Brain pericyte (primary cell): ENCODE measurements at places on chromosomes 4 and X.

DNA sequence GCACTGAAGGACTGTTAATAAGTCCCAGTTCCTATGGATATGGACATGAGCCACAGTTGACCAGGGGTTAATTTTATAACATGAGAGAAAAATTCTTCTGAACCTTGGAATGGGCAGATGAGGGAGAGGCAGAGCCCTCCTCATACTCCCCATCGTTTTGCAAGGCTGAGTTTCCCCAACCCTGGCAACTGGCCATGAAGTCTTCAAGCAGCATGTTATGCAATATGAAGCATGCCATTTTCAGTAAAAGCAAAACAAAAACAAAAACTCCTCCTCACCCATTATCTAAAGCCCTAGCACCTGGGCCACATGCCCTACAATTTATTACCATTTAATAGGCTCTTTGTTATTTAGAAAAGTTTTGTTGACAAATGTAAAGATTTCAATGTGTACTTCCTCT, 64.5 kb downstream of the GPC4 start:
- no peak for DNase-seq

GRCh38 chrX:75151827-75152592, 4.1 kb downstream of the ABCB7 start:
- no peak for DNase-seq

- DNase-seq = no peak
Measured at GRCh38 chrX:40050532-40050931, 47.2 kb downstream of the BCOR start.

- no peak for DNase-seq
Measured at GRCh38 chr4:123449780-123450179, 53.2 kb downstream of the SPRY1 start.

DNA sequence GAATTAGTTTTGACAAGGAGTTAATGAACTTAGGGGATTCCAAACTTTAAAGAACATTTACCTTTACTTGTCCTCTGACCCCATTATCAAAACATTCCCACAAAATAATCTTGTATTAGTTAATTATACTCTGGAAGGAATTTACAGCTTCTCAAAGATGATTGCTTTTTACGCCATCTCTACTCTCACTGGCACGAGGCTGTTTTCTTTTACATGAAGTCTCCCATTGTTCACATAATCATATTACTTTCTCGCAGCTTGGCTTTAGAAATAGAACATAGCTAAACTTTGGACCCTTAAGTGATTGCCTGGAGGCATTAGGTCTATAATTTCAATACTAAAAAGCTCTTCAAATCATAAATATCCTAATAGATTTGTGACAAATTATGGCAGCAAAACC, 592.9 kb downstream of the TRIML1 start:
- no peak for DNase-seq

DNA sequence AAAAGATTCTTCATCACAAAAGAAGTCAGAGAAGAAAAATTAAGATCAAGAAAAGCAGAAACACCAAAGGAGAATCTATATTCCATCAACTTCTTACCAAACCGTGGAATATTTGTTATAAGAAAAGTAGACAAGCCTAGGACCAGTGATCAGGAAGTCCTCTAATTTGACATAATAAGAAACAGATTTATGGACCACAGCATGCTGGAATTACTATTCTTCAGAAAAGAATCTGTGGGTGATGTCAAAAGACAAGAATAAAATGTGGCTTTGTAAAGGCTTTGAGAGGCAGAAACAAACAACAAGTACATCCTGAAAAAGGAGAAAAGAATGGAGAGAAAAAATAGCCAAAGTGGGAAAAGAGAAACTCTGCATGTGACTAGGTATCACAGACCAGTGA, 123.3 kb downstream of the SLC10A7 start:
- DNase-seq = no peak

GRCh38 chr4:23819041-23819511, 70.8 kb downstream of the PPARGC1A start:
- DNase-seq = no peak

- no peak for DNase-seq
Measured at GRCh38 chr4:102675141-102675540, 85.6 kb downstream of the MANBA start.

DNA sequence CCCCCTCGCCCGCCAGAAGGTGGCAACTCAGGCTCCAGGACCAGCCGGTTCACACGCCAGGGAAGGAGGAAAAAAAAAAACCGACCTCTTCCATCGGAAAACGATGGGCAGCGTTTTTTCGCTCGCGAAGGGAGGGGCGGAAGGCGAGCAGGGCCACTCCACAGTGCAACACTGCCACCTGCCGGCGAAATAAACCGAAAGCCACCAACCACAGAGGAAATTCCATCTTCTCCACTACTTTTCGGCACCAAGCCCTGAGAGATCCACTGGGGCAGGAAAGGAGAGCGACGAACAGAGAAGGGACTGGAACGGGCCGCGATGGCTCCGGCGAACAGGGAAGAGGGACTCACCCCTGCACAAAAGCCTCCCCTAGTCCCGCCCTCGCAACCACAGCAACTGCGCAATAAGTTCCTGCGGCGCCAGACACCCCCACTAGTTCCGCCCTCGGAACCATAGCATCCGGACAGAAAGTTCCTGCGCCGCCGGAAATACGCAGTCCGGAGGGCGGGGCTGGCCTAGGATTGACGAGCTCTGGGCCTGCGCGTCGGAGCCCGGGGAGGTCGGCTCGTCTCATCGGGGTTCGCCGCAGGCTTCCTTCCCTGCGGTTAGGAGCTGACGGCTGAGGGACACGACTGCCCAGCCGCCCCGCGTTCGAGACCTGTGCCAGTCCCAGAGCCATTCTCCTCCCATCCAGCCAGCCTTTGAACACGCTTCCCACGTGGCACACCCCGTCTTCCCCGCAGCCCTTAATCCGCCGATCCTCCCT, 23.4 kb downstream of the FAM156A start:
- peak; percentile 83 for DNase-seq

DNA sequence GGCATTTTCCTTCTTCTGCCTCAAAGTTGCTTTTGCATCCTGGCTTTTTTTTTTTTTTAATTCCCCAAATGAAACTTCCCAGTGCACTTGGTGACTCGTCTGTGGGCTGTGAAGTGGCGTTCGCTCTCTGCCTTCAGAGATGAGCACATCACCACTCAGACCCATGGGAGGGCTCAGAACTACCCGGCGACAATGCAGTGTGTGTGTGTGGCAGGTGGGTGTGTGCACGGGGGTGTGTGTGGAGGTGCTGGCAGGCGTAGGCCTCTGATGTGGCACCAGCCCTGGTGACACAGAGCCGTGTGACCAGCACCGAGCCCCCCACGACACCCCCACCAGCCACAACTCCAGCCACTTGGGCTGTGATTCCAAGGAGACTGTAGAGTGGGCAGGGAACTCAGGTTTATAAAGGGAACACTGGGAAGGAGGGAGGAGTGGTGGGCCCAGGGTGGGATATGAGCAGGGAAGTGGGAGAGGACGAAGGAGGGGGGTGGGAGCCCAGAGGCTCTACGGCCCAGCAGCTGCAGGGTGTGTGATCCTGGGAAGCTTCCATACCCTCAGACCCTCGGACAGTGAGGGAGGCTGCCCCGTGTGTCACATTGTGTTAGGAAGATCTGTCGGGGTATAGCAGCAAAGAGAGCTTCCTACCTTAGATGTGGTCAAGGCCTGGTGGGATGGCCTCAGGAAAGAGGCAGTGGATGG, 6.0 kb upstream of the WFS1 start:
- no peak for DNase-seq

- no peak for DNase-seq
Measured at GRCh38 chrX:152738560-152738959, 5.0 kb downstream of the MAGEA12 start.

GRCh38 chr4:139655116-139655515, 10.5 kb upstream of the MGST2 start:
- DNase-seq = no peak

DNA sequence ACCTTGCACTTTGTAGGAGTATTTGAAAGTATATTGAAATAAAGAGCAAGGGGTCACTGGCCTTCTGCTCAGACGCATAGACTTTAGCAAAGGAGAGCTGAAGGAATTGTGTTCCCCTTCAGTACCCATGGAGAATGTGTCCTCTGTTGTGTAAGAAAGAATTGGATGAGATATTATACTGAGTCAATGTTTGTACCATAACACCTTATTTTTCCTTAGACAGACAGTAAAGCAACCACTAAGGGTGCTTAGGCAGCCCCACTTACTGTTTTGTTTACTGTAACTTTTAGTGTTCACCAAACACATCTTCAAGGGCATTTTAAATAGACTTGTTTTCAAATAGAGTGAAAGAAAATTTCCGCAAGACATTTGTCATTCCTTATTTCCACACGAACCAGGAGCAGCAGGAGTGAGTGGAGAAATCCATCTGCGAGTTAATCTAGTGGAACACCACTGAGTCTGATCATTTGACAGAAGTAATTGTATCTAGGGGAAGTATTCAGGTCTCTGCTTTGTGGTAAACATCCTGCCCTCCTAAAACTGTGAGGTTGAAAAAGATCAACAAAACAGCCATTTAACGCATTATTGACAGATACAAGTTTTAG, 89.5 kb downstream of the SLIT2 start:
- no peak for DNase-seq

- no peak for DNase-seq
Measured at GRCh38 chr4:71270901-71271300, 67.9 kb upstream of the SLC4A4 start.

- DNase-seq = no peak
Measured at GRCh38 chrX:119495734-119496726, 27.8 kb downstream of the SLC25A5 start.

DNA sequence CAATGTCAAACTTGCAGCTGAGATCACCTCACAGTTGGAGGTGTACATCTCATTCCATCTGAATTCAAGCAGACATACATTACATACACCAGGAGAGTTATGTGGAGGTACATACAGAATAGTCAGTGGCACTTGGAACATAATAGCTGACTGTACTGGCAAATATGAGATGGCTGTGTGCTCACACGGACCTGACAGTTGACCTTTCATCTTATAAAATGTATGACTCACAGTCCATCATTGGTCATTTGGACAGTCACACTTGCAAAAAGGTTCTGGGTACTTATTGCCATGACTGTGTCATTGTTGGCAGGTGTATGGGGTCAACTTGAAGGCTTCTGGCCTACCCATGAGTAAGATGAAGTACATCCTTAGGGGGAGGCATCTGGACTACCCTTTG, 88.6 kb upstream of the WDR1 start:
- no peak for DNase-seq

- no peak for DNase-seq
Measured at GRCh38 chr4:163048447-163048846, 118.2 kb downstream of the NAF1 start.

- no peak for DNase-seq
Measured at GRCh38 chr4:185381288-185382196, 14.2 kb downstream of the LRP2BP start.

DNA sequence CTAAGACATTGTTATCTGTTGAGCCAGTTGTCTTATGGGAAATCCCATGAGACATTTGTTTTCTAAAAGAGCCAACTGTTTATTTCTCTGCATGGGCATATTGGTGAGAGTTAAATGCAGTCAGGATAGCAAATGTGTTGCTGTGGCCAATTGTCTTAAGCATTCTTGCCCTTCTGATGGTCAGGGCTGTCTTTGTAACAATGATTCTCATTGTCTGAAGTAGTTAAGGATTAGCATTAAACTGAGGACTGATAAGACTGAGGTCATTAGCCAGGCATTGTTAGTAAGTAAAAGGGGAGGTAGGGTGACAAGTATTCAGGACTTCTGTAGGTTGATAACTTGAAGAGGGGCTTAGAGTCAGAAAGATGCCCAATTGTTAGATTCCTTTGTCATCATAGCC, 11.2 kb upstream of the MORF4L2 start:
- DNase-seq = no peak

- no peak for DNase-seq
Measured at GRCh38 chr4:78518561-78518960, 33.0 kb upstream of the ANXA3 start.

DNA sequence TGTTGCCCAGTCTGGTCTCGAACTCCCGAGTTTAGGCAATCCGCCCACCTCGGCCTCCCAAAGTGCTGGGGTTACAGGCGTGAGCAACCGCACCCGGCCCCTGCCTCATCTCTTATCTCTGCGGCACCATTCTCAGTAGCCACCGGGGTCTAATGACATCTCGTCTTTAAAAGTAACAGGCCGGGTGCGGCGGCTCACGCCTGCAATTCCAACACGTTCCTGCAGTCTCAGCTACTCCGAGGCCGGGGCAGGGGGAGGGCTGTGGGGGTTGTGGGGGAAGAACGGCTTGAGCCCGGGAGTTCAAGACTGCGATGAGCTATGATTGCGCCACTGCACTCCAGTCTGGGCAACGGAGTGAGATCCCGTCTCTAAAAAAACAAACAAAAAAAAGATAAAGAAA, 28.8 kb downstream of the ING2 start:
- no peak for DNase-seq

GRCh38 chrX:275476-275966, 5.7 kb upstream of the PLCXD1 start:
- no peak for DNase-seq

DNA sequence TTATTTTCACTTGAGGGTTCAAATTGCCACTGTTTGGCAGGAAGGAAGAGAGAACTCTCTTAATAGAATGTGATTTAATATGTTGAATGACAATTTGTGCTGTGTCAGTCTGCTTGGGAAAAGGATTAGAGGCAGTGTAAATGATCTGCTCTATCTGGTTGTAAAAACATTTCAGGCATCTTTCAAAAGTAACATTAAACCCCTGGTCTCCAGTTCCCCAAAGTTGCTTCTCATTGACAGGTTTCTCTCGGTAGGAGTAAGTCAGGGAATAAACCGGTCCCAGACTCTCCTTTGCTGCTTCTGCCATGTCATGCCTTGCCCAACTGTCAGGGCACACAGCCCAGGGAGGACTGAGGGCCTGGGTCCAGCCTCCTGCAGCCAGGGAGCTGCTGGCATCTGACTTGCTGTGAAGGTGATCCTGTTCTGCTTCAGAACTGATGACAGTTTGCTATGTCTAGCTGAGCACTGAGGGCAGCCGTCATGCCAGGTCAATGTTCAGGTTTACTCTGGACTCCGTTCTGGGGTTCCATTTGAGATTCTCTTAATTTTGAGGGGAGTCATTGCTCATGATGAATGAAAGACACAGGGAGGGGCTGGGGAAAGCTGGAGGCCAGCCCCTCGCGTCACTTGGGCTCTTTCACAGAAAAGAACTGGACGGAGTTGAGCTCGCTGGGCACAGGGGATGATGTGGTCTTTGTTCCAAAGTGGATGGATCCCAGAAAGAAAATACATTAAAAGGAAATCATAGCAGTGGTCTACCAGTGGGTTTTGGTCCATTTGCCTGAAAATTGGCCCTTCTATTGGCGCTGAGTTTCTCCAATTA, 312.4 kb downstream of the ARHGAP10 start:
- DNase-seq = no peak

DNA sequence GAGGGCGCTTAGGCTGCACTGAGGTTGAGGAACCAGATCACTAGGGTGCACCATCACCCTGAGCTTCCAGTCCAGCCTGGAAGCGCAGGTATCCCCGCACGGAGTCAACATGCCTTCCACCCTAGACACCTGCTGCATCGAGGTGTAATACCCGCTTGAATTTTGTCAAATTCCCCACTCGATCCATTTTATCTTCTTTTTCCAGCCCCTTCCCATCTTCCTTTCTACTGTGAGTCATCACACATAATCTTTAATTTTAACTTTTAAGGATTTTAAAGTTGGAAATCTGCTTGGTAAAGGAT, 821 bp downstream of the PLK4 start:
- DNase-seq = no peak

GRCh38 chr4:136277741-136278140, 1254.6 kb downstream of the PCDH18 start:
- no peak for DNase-seq
